ENCODE measurements at places on chromosomes 7 and 10. TPM values are rescaled to one million over a fixed set of nuclear protein-coding genes. Genes with fewer than 3 reads are reported as not detected.

DNA sequence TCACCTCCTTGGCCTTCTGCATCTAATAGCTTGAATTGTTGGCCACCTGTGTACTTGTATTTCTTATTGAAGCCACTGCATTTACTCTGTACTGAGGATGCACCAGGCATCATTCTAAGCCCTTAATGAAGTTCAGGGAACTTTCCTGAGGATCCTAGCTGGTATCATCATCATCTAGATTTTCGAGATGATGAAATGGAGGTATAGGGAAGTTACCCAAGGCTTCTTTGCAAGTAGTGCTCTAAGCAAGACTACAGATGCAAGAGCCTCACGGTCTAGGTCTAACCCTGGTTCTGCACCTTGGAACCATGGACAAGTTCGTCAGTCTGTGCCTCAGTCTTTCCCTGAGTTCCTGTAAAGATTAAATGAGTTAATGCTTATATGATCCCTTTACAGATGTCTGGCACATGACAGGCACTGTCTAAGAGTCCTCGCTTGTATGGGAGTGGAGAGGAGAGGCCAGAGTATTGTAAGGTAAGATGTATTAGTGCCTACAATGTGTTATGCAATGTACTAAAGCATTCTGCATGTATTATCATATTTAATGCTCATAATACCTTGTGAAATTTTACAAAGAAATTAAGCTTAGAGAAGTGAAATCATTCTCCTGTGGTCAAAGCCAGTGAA is 145.1 kb downstream of the KCNMA1 start:
- H3K27me3 ChIP-seq = no peaks in the 10 kb centered on the region
- H3K27ac ChIP-seq = no peak overlapping the region
- no peaks in the 10 kb centered on the region for H3K36me3 ChIP-seq
- DNase-seq = no peak
- no peak overlapping the region for H3K4me3 ChIP-seq
- no peaks in the 10 kb centered on the region for H3K4me1 ChIP-seq

DNA sequence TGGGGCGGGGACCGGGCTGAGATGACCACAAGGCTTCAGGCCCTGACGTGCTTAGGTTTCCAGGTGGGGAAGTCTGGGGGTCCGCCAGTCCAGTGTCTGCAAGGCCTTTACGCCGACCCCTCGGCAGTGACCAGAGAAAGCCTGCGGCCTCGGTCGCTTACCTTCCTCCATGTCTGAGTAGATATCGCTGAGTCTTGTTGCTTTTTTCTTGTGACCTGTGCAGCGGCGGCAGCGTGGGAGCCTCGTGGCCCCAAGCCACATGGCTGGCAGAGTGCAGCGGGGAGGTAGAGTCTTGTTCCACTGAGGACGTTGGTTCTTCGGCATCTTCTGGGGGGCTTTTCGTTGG is 329 bp downstream of the NOLC1 start:
- H3K4me1 ChIP-seq = peaks cover 35% of the 10 kb centered on the region
- DNase-seq = no peak
- H3K27ac ChIP-seq = peak overlapping the region; percentile 87

- no peak overlapping the region for H3K4me3 ChIP-seq
- no peaks in the 10 kb centered on the region for H3K27me3 ChIP-seq
- peaks cover 38% of the 10 kb centered on the region for H3K4me1 ChIP-seq
- H3K27ac ChIP-seq = peak overlapping the region; percentile 41
Observed at GRCh38 chr10:71998119-71998839, 34.1 kb downstream of the CHST3 start.

- no peaks in the 10 kb centered on the region for H3K27me3 ChIP-seq
- no peak for DNase-seq
- H3K4me1 ChIP-seq = no peaks in the 10 kb centered on the region
- no peak overlapping the region for H3K27ac ChIP-seq
Observed at GRCh38 chr10:21090609-21091082, 193.5 kb upstream of the NEBL start.

DNA sequence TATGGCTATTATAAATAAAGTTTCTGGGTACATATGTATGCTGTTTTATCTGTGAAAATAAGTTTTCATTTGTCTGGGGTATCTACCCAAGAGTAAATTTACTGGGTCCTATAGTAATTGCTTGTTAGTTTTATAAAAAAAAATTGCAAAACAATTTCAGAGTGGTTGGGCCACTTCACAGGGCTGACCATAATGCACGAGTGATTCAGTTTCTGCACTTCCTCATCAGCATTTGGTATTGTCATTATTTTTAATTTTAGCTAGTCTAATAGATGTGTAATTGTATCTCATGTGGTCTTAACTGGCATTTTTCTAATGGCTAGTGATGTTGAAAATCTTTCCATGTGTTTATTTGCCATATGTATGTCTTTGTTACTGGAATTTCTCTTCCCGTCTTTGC is 452.4 kb upstream of the AKR1E2 start:
- H3K27ac ChIP-seq = no peak overlapping the region
- H3K27me3 ChIP-seq = 0 out of 3 replicates have a peak, but pooled peaks cover 1% of the 10 kb centered on the region
- DNase-seq = no peak
- H3K4me1 ChIP-seq = no peaks in the 10 kb centered on the region
- H3K36me3 ChIP-seq = no peaks in the 10 kb centered on the region

DNA sequence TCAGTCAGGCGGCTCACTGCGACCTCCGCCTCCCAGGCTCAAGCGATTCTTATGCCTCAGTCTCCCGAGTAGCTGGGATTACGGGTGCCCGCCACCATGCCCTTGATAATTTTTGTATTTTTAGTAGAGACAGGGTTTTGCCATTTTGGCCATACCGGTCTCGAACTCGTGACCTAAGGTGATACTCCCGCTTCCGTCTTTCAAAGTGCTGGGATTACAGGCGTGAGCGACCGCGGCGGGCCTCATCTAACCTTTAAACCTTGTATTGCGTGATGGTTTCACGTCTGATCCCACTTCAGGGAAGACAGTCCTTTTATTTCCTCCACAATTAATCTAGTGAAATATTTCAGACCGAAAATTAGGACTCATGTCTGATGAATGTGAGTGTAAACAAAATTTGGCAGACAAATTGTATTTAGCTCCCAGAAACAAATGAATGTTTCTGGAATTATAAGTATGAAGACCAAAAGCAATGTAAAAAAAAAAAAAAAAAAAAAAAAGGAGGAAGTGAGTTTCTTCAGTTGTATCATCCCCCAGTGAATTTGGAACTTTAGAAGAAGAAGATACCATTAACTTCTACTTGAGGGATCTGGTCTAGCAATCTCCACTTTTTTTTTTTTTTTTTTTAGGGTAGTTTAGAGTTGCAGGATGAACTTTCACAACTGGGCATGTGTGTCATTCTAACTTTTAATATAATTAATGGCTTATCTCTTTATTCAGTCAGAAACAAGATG is 1.6 kb downstream of the NUP42 start:
- DNase-seq = no peak
- H3K27ac ChIP-seq = peak overlapping the region; percentile 90
- peaks cover 34% of the 10 kb centered on the region for H3K4me1 ChIP-seq
- no peaks in the 10 kb centered on the region for H3K27me3 ChIP-seq

DNA sequence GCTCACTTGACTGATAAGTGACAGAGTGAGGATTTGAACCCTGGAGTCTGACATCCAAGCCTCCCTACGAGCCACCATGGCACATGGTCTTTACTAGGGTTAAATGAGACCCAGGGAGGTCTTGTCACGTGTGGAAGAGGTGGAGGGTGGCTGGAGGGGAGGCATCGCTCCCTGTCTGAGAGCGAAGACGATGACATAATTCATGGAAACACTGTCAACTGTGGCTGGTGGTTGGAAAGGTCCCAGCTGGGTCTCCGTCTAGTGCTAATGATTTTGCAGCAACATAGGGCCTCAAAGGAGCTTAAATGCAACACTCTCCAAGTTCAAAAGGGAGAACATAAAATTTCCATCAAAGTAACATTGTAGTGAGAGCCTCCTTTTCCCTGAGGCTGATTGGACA is 99.9 kb upstream of the BAIAP2L1 start:
- no peak overlapping the region for H3K27ac ChIP-seq
- DNase-seq = no peak
- no peak overlapping the region for H3K4me3 ChIP-seq
- no peaks in the 10 kb centered on the region for H3K4me1 ChIP-seq
- no peaks in the 10 kb centered on the region for H3K27me3 ChIP-seq

DNA sequence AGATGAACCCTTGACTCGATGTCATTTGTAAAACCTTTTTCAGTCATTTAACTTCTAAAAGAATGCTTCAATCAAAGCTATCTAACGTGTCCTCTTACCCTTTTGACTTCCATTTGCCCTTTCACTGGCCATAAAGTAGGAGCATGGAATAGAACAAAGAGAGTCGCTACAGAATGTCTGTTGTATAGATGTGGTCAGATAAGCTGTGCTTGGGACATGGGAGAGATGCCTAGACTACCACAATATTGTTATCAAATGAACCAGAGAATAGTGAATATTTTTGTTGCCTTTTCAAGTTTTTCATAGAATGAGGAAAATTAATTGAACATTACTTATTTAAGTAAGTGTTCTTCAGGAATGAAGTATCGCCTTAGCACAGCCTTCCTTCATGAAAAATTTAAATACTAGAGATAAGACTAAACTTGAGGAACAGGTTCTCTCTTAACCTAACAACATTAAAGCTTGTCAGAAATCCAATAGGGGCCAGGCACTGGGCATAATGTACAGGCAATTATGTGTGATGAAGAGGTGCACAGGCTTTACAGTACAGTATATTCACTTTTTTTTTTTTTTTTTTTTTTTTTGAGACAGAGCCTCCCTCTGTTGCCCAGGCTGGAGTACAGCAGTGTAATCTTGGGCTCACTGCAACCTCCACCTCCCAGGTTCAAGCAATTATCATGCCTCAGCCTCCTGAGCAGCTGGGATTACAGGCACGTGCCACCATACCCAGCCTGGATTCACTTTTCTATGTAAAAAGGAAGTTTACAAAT is 7.5 kb upstream of the KMT2E start:
- no peaks in the 10 kb centered on the region for H3K27me3 ChIP-seq
- no peak overlapping the region for H3K4me3 ChIP-seq
- peaks cover 2% of the 10 kb centered on the region for H3K36me3 ChIP-seq
- H3K4me1 ChIP-seq = peaks cover 82% of the 10 kb centered on the region
- no peak overlapping the region for H3K27ac ChIP-seq

DNA sequence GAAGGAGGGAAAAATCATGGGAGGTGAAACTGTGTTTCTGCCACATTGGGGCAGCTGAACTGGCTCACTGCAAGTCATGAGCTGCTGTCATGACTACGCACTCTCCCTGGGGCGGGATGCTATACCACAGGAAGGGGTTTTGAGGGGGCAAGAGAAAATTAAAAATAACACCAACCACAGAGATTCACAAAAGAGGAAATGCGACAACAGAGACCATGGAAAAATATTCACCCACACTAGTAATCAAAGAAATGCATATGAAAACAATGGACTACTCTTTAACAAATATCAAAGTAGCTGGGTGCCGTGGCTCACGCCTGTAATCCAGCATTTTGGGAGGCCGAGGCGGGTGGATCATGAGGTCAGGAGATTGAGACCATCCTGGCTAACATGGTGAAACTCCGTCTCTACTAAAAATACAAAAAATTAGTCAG is 65.2 kb upstream of the TM9SF3 start:
- no peaks in the 10 kb centered on the region for H3K27me3 ChIP-seq
- DNase-seq = no peak
- H3K4me1 ChIP-seq = peaks cover 19% of the 10 kb centered on the region
- H3K4me3 ChIP-seq = no peak overlapping the region
- H3K36me3 ChIP-seq = peaks cover 5% of the 10 kb centered on the region
- H3K27ac ChIP-seq = no peak overlapping the region

GRCh38 chr10:132364594-132364970 is 32.4 kb upstream of the PWWP2B start:
- H3K4me1 ChIP-seq = no peaks in the 10 kb centered on the region
- DNase-seq = no peak
- no peaks in the 10 kb centered on the region for H3K36me3 ChIP-seq
- H3K27me3 ChIP-seq = no peaks in the 10 kb centered on the region
- no peak overlapping the region for H3K27ac ChIP-seq

- H3K4me3 ChIP-seq = no peak overlapping the region
- H3K27me3 ChIP-seq = no peaks in the 10 kb centered on the region
- DNase-seq = no peak
- peaks cover 5% of the 10 kb centered on the region for H3K4me1 ChIP-seq
Observed at GRCh38 chr7:30396389-30396788, 82.2 kb downstream of the NOD1 start.

GRCh38 chr10:131058799-131059198 is 252.7 kb downstream of the TCERG1L start:
- no peak overlapping the region for H3K27ac ChIP-seq
- H3K4me3 ChIP-seq = no peak overlapping the region
- H3K27me3 ChIP-seq = no peaks in the 10 kb centered on the region

DNA sequence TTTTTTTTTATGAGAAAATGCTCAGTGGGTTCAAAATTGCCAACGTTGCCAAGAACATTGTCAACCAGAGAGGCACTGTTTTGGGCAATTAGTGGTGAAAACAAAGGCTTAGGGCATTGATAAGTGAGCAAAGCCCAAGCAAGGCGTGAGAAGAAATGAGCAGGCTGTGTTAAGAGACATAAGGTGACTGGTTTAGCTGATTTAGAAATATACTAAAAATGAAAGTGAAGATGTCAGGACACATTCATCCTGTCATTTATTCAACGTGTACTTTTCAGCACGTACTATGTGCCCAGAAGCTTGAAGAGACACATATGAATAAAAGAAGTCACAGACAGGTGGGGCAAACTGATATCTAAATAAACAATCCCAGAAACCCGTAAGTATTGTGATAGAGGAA is 31.8 kb downstream of the AOAH start:
- no peak overlapping the region for H3K27ac ChIP-seq
- no peaks in the 10 kb centered on the region for H3K27me3 ChIP-seq
- H3K4me1 ChIP-seq = no peaks in the 10 kb centered on the region
- no peak overlapping the region for H3K4me3 ChIP-seq
- no peak for DNase-seq

The MSMB gene
- not detected for total RNA-seq

The ARHGAP22 gene
- not detected for total RNA-seq

The LIPJ gene
- not detected for total RNA-seq

The VOPP1 gene
- total RNA-seq = 55.3 TPM

The UCN3 gene
- not detected for total RNA-seq

The IGFBP1 gene
- total RNA-seq = 2.8 TPM

The PSPH gene
- 124 TPM for total RNA-seq

Measured in HepG2 (cell line).